ENCODE measurements at places on chromosomes 2 and 18. TPM values are rescaled to one million over a fixed set of nuclear protein-coding genes. Genes with fewer than 3 reads are reported as not detected.

DSG2 gene
- 72.7 TPM for total RNA-seq

TXNDC2 gene
- total RNA-seq: not detected

MPPE1 gene
- total RNA-seq: 28.9 TPM

C2orf76 gene
- 8.1 TPM for total RNA-seq

REG3A gene
- not detected for total RNA-seq

ACMSD gene
- not detected for total RNA-seq

RTP5 gene
- not detected for total RNA-seq

ZSWIM2 gene
- not detected for total RNA-seq

CEBPZOS gene
- 37.9 TPM for total RNA-seq

TRMT61B gene
- total RNA-seq: 7.0 TPM

GALR1 gene
- total RNA-seq: 0.04 TPM

DNA sequence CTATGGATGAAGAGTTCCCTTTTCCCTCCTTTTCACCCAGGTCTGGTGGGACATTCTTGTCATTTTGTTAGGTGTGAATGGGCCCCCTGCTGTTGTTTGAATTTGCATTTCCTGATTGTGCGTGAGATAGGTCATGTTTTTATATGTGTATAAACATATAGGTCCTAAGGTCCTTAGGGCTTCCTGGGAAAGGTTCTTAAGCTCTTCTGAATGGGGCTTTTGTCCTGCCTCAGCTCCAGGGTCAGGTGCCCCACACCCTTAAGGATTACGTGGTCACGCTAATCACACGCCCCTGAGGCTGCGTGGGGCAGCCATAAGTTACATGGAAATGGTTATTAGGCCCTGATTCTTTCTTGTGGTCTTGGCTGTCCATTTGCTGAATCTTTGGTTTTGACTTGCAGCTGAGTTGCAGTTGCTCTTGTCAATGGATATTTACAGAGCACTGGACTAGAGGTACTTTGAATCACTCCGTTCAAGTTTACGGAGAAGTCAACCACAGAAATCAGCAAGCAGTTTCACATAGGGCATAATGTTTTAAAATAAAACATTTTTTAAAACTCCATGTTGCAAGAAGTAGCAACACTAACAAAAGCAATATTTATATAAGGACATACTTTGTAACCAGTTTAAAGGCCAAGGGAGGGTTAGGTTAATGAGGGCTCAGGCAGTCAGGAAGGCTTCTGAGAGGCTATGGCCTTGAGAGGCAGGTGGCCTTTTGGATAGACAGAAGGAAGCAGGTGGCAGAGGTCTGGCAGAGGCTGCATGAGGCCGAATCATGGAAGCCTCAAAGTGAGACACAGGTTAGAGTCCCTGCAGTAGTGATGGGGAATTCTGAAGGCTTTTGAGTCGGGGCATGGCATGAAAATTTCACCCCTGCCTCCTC, 24.2 kb downstream of the LIPG start:
- no peaks in the 10 kb centered on the region for H3K36me3 ChIP-seq
- no peak overlapping the region for H3K27ac ChIP-seq
- H3K4me1 ChIP-seq: no peaks in the 10 kb centered on the region
- DNase-seq: no peak

DNA sequence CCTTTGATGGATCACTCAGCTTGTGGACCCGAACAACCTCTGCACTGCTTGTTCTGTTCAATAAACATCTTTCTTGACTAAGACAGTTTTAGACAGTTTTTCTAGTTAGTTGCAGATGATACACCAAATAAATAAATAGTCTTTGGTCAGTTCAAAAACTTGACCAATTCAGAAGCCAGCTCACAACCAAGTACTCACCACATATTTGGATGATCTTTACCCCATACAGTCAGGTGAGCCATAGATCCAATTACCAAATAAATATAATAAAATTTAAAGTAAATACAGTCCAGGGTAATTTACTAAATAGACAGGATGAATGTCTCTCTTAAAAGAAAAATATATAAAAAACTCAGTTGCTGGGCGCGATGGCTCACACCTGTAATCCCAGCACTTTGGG, 18.2 kb downstream of the SCN3A start:
- no peak overlapping the region for H3K27ac ChIP-seq
- no peaks in the 10 kb centered on the region for H3K36me3 ChIP-seq

- no peak overlapping the region for H3K27ac ChIP-seq
- H3K4me3 ChIP-seq: no peak overlapping the region
- H3K4me1 ChIP-seq: no peaks in the 10 kb centered on the region
- DNase-seq: no peak
- no peaks in the 10 kb centered on the region for H3K27me3 ChIP-seq
Measured at GRCh38 chr2:195596840-195597239, 60.2 kb upstream of the SLC39A10 start.

DNA sequence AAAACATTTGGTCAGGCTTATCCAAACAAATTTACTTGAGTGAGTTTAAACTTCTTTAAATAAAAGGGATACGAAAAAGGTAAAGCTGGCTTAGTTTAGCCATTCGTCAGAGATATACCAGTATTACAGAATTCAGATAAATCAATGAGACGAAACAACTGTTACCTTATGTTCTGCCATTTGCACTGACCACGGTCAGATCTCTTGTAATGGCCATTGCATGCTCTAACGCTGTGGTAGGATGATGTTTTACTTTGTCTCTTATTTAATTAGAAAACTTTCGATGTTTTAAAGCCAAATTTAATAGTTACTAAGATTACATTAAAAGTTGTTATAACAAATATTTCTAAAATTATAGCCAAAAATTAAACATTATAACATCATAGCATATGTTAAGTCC, 1.5 kb downstream of the C18orf54 start:
- H3K27ac ChIP-seq: no peak overlapping the region
- H3K4me3 ChIP-seq: peak overlapping the region; percentile 86
- no peaks in the 10 kb centered on the region for H3K27me3 ChIP-seq
- no peak for DNase-seq
- H3K36me3 ChIP-seq: no peaks in the 10 kb centered on the region

GRCh38 chr2:191650896-191651773, 26.8 kb upstream of the NABP1 start:
- H3K27ac ChIP-seq: no peak overlapping the region
- DNase-seq: no peak
- no peaks in the 10 kb centered on the region for H3K27me3 ChIP-seq
- H3K4me3 ChIP-seq: no peak overlapping the region
- no peaks in the 10 kb centered on the region for H3K4me1 ChIP-seq

GRCh38 chr2:19238440-19239060, 119.9 kb downstream of the OSR1 start:
- no peak overlapping the region for H3K27ac ChIP-seq
- H3K4me1 ChIP-seq: no peaks in the 10 kb centered on the region
- no peak overlapping the region for H3K4me3 ChIP-seq
- H3K36me3 ChIP-seq: no peaks in the 10 kb centered on the region
- DNase-seq: no peak
- H3K27me3 ChIP-seq: no peaks in the 10 kb centered on the region

GRCh38 chr2:240503848-240504247, 53.9 kb downstream of the ANKMY1 start:
- no peak overlapping the region for H3K4me3 ChIP-seq
- no peaks in the 10 kb centered on the region for H3K27me3 ChIP-seq
- H3K4me1 ChIP-seq: no peaks in the 10 kb centered on the region
- no peak for DNase-seq
- no peak overlapping the region for H3K27ac ChIP-seq

DNA sequence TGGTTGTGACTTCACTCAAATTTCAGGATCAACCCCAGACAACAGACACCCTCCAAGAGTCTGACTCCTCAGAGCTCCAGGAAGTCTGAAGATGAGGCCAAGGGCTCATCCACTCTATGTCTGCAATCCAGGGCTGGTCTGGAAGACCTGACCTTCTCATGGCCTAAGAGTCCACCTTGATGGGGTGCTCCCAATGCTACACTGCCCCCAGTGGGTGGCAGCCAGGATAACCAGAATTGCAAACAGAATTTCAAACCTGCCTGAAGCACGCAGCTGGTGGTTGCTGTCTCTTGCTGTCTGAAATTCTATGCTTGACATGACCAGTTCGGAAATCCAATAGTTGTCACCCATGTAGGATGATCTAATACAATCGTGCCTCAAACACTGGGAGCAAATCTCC, 96.0 kb downstream of the UXS1 start:
- peaks cover 16% of the 10 kb centered on the region for H3K36me3 ChIP-seq
- H3K27ac ChIP-seq: no peak overlapping the region
- no peak for DNase-seq

DNA sequence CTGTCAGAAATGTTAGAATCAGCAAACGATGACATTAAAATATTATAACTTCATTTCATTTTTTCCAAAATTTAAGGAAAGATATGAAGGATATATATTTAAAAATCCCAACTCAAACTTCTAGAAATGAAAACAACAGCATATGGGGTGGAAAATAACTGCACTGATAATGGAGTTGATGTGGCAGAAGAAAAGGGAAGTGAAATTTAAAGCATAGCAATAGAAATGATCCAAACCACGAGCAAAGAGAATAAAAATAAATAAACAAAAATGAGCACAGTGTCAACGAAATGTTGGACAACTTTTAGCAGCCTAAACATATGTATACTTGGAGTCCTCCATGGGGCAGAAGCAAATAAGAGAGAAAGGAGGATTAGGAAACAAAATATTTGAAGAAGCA, 280.2 kb downstream of the KCNJ3 start:
- H3K27ac ChIP-seq: no peak overlapping the region
- no peak overlapping the region for H3K4me3 ChIP-seq
- H3K4me1 ChIP-seq: no peaks in the 10 kb centered on the region

DNA sequence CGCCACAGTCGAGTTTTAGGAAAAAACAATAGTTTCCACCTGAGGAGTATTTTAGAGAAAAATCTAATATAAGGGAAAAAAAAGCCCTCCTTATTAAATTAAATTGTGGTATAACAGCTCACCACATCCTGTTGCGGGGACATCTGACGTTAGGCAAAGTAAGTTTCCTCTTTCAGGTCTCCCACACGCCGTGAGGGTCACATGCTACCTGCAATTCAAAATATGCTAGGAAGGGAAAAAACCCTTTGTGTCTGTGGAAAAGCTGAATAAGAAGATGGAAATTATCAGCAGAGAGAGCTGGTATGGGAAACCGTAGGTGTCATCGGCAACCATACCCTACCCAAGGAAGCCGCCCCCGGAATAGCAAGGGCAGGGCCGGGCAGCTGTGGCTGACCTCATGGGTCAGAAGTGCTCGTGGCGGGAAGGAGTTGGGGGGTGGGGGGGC, 128.0 kb downstream of the NFATC1 start:
- H3K36me3 ChIP-seq: peaks cover 8% of the 10 kb centered on the region
- peak; percentile 57 for DNase-seq
- no peak overlapping the region for H3K27ac ChIP-seq
- no peak overlapping the region for H3K4me3 ChIP-seq

- H3K4me1 ChIP-seq: no peaks in the 10 kb centered on the region
- no peaks in the 10 kb centered on the region for H3K36me3 ChIP-seq
- no peak overlapping the region for H3K4me3 ChIP-seq
Measured at GRCh38 chr2:158761621-158762020, 33.5 kb upstream of the DAPL1 start.

- peaks cover 2% of the 10 kb centered on the region for H3K27me3 ChIP-seq
- H3K27ac ChIP-seq: no peak overlapping the region
- H3K36me3 ChIP-seq: no peaks in the 10 kb centered on the region
Measured at GRCh38 chr2:219350710-219351221, 18.2 kb upstream of the RESP18 start.

- no peak overlapping the region for H3K4me3 ChIP-seq
- H3K36me3 ChIP-seq: no peaks in the 10 kb centered on the region
- H3K27ac ChIP-seq: no peak overlapping the region
- H3K27me3 ChIP-seq: no peaks in the 10 kb centered on the region
Measured at GRCh38 chr2:12316476-12316875, 400.3 kb upstream of the TRIB2 start.

GRCh38 chr2:179817181-179817841, 44.1 kb downstream of the ZNF385B start:
- no peak overlapping the region for H3K27ac ChIP-seq
- DNase-seq: no peak
- no peaks in the 10 kb centered on the region for H3K27me3 ChIP-seq
- no peak overlapping the region for H3K4me3 ChIP-seq

DNA sequence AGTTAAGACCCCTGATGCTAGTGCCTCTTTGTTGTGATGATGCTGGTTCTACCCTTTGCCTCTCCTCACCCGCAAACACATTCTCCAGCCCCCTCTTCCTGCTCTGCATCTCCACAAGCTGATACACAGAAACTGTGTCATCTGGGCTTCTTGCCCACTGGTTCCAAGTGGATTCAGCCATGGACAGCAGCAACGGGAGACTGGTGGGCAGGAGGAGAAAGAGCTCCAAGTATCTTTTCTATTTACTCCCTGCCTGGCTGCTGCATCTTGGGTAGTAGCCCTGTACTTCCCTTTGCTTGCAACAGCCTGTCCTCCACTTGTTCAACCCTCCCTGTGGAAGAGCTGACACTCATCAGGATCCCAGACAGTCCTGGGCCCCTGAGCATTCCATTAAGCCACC, 655.1 kb upstream of the RAB6C start:
- no peak for DNase-seq
- no peaks in the 10 kb centered on the region for H3K4me1 ChIP-seq
- no peak overlapping the region for H3K27ac ChIP-seq
- H3K27me3 ChIP-seq: no peaks in the 10 kb centered on the region
- no peaks in the 10 kb centered on the region for H3K36me3 ChIP-seq

- no peaks in the 10 kb centered on the region for H3K4me1 ChIP-seq
- H3K4me3 ChIP-seq: no peak overlapping the region
- H3K27me3 ChIP-seq: no peaks in the 10 kb centered on the region
- no peak for DNase-seq
- no peaks in the 10 kb centered on the region for H3K36me3 ChIP-seq
- no peak overlapping the region for H3K27ac ChIP-seq
Measured at GRCh38 chr18:8841781-8842485, 136.6 kb downstream of the MTCL1 start.

DNA sequence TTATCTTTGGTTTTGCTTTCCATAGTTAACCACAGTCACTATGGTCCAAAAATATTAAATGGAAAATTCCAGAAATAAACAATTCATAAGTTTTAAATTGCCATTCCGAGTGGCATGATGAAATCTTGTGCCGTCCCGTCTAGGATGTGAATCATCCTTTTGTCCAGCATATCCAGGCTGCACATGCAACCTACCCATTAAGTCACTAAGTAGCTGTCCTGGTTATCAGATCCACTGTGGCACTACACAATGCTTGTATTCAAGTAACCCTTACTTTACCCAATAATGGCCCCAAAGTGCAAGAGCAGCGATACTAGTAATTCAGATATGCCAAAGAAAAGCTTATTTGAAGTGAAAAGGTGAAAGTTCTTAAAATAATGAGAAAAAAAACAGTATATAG, 10.7 kb downstream of the USP34 start:
- DNase-seq: no peak
- H3K4me3 ChIP-seq: no peak overlapping the region
- no peak overlapping the region for H3K27ac ChIP-seq
- H3K36me3 ChIP-seq: no peaks in the 10 kb centered on the region
- no peaks in the 10 kb centered on the region for H3K27me3 ChIP-seq
- H3K4me1 ChIP-seq: no peaks in the 10 kb centered on the region

DNA sequence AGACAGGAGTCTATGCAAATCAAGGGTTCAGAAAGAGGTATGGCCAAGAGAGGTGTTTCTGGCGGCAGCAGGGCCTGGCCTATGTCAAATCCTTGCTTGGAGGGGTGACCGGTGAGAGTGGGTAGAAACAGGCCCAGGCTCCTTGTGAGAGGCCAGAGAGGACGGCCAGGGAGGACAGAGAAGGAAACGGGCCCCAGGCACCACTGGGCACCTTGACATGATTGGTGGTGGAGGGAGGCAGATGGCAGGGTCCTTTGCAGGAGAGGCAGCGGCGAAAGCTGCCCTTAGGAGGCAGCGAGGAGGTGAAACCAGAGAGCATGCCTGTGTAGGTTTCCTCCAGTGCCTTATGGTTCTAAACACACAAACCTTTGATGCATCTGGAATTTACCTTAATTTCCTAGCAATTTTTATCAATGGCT, 6.2 kb downstream of the RAMP1 start:
- no peak overlapping the region for H3K4me3 ChIP-seq
- H3K27ac ChIP-seq: peak overlapping the region; percentile 94
- DNase-seq: no peak
- H3K27me3 ChIP-seq: no peaks in the 10 kb centered on the region
- peaks cover 26% of the 10 kb centered on the region for H3K4me1 ChIP-seq
